Hypothalamus (tissue), 51 donors: ENCODE measurements at places on chromosomes 6 and 20.

DNA sequence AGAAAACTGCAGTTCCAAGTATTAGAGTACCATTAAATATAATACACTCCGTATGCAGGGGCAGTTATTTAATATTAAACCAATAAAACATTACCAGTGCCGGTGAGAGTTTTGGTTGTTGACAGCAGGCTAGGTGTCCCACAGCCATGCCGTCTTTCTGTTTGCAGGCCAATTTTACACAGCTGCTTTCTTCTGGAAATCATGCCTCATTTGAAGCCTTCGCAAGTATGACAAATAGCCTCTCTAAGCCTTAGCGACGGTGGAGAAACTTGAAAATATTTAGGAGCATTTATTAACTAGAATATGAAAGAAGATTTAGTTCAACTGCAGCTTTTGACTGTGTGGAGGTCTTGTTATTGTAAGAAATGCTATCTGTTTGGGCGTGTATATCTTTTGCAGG lies 226.0 kb downstream of the BMP2 start:
- DNase-seq = no peak

- no peak for DNase-seq
These were observed 8.3 kb downstream of the NHSL1 start for GRCh38 chr6:138491017-138491416.

- DNase-seq = no peak
These were observed 80.2 kb upstream of the PRDM1 start for GRCh38 chr6:106005954-106006353.

DNA sequence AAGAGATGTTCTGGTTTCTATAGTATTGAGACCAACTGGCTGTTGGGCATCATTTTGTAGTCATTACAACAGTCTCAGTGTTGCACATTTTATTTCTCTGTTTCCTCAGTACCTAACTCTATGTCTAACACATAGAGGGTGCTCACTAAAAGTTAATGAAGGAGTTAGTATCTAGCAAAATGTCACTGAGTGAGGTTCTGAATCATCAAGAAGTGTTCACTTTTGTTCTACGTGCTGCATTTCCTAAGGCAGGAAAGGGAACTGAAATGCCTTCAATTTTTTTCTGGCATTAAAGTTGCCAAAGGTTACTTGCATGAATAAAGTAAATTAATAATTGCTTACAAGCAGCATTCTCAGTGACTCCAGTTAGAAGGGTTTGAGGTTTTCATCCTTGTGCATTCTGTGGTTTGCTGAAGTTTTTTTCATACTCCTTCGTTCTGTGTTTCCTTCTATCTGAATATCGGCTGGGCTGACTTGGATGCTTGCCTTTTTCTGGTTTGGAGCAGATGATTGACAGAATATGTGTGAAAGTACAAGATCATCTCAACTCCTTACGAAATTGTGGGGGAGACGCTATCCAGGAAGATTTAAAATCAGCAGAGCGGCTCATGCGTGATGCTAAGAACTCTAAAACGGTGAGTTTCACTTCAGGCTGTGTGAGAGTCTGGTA lies 114.5 kb upstream of the SCGN start:
- DNase-seq = no peak

DNA sequence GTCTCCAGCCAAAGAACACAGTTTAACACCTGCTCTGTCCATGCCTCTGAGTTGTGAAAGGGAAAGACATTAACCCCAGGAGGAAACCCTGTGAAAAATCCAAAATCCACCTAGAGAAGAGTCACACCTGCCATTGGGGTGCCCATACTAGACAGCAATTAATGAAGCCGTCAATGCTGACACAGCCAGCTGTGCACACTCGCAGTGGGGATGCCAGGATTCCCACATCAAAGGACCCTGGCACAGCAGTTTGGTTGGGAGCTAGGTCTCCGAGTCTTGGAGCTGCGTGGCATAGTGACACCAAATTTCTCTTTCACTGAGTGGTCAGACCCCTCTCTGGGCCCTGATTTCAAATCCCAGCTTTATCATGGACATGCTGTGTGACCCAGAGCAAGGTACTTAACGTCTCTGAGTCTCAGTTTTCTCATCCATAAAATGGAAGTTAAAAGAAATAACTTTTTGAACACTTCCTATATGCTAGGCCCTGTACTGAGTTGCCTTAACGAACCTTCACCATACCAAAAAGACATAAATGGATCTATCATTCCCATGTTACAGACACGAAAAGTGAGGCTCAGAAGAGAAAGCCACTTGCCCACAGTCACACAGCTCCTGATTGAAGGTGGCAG lies 30.8 kb downstream of the BPIFB1 start:
- no peak for DNase-seq

GRCh38 chr20:46375771-46376170 lies 30.6 kb downstream of the ELMO2 start:
- no peak for DNase-seq

GRCh38 chr20:54347166-54347833 lies 128.1 kb upstream of the DOK5 start:
- DNase-seq = no peak

- DNase-seq = no peak
These were observed 57.2 kb upstream of the ANKEF1 start for GRCh38 chr20:9977629-9978028.

DNA sequence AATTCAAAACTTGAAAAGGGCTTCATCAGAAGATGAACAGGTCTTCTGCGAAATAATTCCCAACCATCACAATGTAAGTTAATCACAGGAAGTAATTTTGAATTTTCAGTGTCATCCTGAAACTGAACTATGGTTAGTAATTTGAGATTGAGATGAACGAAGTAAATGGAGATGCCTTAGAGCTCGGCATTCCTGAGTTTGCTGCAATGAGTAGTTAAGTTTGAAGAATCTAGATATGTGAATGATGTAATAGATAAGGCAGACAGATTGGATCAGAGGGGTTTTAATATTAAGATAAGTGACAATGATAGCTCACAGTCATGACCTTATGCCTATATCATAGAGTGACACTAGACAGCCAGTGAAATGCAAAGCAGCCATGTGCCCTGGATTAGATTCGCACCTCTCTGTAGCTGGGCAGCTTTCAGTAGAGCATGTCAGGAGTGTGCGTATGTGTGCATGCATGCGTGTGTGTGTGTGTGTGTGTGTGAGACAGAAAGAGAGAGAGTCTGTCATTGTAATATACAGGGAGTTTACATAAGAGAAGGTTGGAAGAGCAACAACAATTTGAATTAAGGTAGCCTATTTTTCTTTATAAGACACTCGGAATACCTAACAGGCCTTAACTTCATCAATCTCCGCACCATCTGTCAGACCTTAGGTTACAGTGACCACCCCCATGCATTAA lies 233.0 kb downstream of the GMPR start:
- no peak for DNase-seq

GRCh38 chr6:149458806-149459205 lies 26.0 kb downstream of the ZC3H12D start:
- DNase-seq = no peak

DNA sequence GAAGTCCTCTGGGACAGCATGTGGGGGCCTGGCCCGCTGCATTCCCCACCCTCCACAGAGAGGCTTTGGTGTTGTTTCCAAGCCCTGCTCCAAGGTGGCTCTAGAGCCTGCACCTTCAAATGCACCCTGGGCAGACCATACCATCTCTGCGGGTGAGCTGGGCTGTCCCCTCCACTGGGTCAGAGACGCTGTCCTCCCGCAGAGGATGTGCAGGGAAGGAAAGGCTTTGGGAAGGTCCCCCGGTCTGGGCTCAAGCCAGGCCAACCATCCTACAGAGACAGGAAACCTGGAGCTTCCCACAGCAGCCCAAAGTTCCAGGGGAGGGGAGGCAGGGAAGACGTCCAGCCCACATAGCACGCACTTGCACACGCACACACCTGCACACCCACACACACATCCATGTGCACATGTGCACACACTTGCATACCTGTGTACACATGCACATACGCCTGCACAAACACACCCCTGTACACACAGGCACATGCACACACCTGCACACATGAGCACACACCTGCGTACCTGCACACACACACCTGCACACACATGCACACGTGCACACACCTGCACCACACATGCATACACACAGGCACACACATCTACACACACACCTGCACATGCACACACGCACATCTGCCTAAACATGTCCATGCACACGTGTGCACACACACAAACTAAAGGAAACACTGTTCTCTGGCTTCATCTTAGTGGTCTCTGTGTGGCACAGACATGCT lies 155.4 kb downstream of the ERMARD start:
- no peak for DNase-seq

- DNase-seq = no peak
These were observed 91.7 kb upstream of the KCNQ5 start for GRCh38 chr6:72530152-72530551.

GRCh38 chr6:160766657-160766988 lies 64.6 kb downstream of the PLG start:
- DNase-seq = no peak

DNA sequence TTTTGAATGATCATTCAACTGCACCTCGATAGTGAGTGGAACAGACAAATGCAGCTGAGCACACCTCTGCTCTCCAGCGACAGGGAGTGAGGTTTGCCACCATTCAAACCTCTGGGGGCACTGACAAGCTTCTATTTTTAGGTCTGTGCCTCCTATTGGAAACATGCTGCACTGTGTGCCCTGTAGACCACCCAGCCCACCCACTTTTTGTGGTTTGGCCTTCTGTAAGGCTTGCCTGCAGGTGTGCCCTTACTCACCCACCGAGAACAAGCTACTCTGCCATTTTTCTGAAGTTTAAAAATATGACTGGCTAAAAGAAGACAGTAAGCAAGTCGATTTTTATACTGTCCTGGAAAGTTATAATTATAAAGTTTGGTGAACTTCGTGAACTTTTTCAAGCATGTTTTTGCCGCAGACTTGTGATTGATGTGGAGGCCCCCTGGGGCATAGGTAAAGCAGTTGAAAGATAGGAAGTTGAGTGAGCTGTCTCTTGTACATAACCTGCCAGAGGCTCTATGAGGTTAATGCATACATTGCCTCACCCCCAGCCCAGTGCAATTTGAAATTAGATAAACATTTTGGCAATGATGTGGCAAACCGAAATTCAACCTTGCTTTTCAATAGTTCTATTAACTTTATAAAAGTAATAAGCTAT lies 53.8 kb downstream of the ADGRG6 start:
- no peak for DNase-seq

GRCh38 chr6:17957498-17957897 lies 29.9 kb downstream of the KIF13A start:
- no peak for DNase-seq

GRCh38 chr20:51635680-51636079 lies 93.2 kb upstream of the NFATC2 start:
- no peak for DNase-seq

- DNase-seq = no peak
These were observed 4.8 kb downstream of the CST3 start for GRCh38 chr20:23632711-23633573.

- no peak for DNase-seq
These were observed 64.9 kb downstream of the FOXO3 start for GRCh38 chr6:108625581-108625980.

GRCh38 chr6:139698526-139699176 lies 324.2 kb upstream of the CITED2 start:
- no peak for DNase-seq

GRCh38 chr6:46530896-46531295 lies 39.6 kb upstream of the RCAN2 start:
- DNase-seq = no peak

- no peak for DNase-seq
These were observed 28.5 kb downstream of the CDC5L start for GRCh38 chr6:44415873-44416502.

DNA sequence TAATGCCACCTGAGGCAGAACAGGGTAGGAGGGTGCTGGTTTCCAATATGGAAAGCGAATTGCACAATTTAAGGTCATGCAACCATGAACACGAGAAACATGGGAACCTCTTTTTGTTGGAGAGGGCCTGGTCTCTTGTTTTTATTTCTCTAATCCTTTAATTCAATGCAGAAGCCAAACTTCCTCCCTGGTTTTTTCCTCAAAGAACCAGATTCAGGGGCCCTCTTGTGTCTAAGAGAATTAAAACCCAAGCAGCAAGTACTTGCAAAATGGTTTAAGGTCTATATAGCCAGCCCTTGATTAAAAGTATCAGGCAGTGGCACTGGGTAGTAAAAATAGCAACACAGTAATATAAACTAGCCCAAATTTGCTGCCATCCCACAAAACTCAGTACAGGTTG lies 19.5 kb downstream of the GSTA4 start:
- no peak for DNase-seq

DNA sequence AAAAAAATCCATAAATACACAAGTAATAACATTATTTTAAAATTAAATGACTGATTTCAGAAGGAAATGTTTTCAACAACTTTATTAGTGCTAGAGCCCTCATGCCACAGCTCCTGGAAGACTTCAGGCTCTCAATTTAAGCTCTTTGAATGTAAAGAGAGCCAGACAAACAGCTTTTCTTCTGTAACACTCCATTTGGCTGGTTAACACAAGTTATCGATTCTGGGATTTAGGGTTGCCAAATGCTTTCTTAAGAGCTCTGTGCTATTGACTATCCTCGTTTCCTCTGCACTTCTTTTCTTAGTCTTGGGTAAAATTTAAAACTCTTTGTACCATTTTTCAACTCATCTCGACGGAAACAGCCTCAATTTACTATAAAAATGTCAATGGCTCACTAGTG lies 402.5 kb downstream of the PRKN start:
- no peak for DNase-seq

GRCh38 chr6:43355862-43356590 lies 13.4 kb downstream of the ZNF318 start:
- no peak for DNase-seq

GRCh38 chr6:129641344-129641743 lies 68.6 kb downstream of the ARHGAP18 start:
- no peak for DNase-seq

GRCh38 chr20:50987493-50988210 lies 29.0 kb downstream of the MOCS3 start:
- peak; percentile 6 for DNase-seq

- DNase-seq = no peak
These were observed 7.3 kb downstream of the DLGAP4 start for GRCh38 chr20:36313476-36313875.

DNA sequence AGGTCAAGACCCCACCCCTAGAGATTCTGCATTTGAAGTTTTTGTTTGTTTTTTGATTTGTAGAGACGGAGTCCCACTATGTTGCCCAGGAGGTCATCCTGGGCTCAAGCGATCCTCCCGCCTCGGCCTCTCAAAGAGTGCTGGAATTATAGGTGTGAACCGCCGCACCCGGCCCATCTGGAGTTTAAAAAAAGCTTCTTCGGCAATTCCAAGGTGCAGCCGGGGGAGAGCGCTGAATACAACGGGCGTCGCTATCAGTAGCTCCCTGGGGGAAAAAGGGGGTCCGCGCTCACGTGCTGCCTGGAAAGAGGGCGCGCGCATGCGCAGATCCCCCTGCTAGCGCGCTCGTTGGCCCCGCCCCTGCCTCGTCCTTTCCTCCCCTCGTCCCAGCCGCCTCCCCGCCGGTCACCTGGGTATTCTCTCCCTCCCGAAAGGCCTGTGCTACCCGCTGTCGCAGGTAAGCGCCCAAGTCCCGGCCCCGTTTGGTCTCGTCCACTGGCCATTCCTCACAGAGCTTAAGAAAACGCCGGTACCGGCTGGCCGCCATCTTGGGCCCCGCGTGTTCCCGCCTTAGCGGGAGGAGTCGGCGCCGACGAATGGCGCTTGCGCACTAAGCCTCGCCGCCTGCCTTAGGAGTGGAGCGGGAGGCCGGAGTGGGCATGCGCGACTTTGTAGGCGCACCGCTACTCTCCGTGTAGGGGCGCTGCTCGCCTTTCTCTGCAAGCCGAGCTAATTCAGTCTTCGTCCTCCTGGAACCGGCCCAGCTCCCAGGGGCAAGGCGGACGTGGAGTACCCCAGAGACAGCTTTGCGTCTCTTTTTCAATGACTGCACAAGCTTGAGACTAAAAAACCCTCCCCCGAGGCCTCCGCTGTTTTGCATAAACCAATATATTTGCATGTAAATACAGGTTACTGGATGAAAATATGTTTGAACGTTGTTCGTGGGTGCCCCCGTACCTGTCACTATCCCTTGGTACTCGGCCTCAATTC lies at the start of gene UQCC2:
Gene UQCC2 (minus strand): TSS at position 561 of the 990 bp plus-strand sequence. CDS start 14 bp downstream, at position 547.
- DNase-seq = peak; percentile 93
